ENCODE measurements at places on chromosomes 2 and 18.

DNA sequence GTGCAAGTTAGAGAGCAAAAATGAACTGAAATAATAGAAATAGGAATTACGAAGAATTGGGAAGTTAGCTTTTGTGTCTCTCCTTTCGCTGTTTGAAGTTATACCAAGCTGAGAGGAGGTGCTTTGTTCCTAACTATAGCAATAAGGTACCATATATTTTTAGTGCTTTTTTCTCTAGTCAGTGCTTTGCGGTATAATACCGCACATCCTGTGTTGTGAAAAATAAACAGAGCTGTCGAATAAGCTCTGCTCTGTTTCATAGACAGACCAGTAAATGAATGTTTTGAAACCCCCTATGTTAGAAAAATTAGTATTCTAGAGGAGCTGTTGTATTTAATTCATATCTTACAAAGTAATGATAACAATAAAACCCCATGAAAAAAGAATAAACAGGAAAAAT, 130.8 kb downstream of the MAP4K4 start:
- DNase-seq: no peak

GRCh38 chr2:161241894-161242293, 66.3 kb upstream of the PSMD14 start:
- no peak for DNase-seq

DNA sequence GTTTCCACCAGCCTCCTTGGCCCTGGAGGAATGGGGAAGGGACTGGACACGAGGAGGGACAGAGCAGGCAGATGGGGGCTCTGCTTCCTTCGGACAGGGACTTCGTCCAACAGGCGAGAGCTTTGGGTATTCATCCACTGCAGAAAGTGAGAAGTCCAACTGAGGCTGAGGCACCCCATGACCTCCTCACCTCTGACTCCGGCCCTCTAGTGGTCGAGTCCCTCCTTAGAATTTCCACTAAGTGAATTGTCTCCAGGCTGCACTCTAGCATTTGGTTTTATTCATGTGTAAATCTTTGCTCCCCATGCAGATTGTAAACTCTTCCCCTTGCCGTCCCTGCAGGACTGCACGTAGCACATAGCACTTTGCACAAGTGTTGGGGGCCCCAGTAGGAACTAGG, 75.6 kb downstream of the TMEM247 start:
- no peak for DNase-seq

DNA sequence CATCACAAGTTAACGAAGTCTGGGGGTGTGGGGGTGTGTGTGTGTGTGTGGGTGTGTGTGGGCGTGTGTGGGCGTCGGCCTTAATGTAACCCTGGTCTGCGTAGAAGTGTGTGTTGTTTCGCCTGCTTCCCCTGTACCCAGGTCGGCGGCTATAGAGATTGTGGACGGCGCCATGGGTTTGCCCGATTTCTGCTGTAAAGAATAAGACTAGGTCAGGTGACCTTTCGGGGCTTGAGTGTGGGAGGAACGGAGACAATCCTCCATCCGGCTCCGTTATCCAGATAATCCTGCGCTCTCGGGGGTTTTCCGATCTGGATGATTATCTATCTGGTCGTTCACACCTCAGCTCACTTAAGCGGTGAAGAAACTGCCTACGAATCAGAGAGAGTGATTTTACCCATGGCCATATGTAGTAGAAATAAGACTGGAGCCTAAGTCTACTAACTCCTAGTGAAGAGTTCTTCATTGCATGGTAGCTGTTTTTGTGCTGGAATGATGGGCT, 543 bp downstream of the HADHB start:
- DNase-seq: peak; percentile 45

GRCh38 chr2:240165034-240165433, 24.6 kb upstream of the OTOS start:
- no peak for DNase-seq

DNA sequence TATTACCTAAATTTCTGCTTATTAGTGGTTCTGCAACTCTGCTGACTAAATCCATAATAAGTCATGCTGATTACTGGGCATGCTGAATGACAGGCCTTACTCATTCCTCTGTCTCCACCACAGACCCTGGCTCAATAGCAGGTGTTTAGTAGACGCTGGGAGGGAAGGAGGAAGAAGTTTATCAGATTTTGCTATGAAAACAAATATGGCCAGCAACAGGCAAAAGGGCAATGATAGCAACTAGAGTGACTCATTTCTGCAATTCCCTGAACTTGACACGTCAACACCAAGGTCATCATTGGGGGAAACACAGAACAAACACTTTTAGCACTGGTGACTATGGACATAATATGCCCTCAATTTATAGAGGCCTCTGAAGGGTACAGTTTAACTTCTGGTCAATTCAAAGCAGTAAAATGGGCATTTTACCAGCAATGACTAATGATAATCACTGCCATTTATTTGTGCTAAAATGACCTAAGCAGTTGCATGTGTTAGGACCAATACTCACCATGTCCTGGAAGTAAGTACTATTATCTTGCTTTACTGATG, 35.2 kb downstream of the TMEM163 start:
- peak; percentile 86 for DNase-seq

- DNase-seq: peak; percentile 78
Measured at GRCh38 chr2:213834331-213834730, 550.1 kb downstream of the SPAG16 start.

GRCh38 chr2:8575038-8575833, 106.6 kb upstream of the ID2 start:
- DNase-seq: no peak

GRCh38 chr2:44181648-44182047, 13.0 kb downstream of the PPM1B start:
- DNase-seq: no peak

- DNase-seq: no peak
Measured at GRCh38 chr2:191303140-191304005, 58.2 kb downstream of the MYO1B start.

DNA sequence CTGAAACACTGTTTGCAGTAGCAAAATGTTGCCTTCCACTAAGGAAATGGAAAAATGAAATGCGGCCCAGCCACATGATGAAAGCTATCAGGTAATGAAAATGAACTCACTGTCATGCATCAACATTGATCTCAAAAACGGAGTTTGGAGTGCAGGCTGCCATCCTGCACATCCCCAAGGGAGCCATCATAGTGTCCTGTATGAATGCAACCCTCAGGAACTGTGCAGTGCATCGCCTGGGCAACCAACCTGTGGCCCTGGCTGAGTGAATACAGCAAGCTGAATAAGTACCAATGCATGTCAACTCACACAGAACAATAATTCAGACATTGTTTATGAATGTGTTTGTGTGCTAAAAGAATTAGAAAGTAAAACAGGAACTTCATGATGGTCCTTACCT, 23.1 kb upstream of the TXNDC2 start:
- no peak for DNase-seq

DNA sequence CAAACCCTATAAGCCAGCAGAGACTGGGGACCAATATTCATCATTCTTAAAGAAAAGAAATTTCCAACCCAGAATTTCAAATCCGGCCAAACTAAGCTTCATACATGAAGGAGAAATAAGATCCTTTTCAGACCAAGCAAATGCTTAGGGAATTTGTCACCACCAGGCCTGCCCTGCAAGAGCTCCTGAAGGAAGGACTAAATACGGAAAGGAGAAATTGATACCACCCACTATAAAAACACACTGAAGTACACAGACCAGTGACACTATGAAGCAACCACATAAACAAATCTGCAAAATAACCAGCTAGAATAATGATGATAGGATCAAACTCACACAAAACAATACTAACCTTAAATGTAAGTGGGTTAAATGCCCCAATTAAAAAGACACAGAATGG, 22.4 kb downstream of the NPHP1 start:
- no peak for DNase-seq

GRCh38 chr2:223169830-223170605, 118.0 kb downstream of the KCNE4 start:
- no peak for DNase-seq

DNA sequence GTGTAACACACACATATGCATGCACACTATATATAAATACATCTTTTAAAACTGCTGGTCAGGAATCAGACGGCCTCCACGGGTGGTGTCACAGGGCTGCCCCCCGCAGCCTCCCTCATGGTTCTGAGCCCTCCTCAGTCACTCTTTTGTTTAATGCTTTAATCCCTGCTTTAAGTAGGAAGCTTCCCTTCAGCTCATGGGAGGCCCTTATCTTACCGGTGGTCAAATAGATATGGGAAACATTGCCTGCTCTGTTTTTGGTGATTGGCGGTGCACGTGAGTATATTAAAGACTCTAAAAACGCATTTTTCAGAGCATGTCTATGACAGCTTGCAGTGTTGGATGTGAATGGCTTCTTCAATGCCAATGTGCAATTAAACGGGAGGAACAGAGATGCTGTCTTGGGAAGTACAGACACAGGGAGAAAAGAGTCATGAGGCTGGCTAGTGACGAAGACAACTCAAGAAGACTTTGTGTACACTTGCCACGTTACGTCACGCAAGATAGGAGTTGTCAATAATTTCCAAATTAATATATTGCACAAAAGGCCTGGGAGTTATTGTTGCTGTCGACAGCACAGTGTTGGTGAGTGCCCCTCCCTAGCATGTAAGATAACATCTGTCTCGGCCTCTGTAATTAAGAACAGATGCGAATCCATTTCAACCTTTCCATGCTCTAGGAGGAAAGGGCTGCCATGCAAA, 23.3 kb downstream of the GNLY start:
- DNase-seq: no peak

DNA sequence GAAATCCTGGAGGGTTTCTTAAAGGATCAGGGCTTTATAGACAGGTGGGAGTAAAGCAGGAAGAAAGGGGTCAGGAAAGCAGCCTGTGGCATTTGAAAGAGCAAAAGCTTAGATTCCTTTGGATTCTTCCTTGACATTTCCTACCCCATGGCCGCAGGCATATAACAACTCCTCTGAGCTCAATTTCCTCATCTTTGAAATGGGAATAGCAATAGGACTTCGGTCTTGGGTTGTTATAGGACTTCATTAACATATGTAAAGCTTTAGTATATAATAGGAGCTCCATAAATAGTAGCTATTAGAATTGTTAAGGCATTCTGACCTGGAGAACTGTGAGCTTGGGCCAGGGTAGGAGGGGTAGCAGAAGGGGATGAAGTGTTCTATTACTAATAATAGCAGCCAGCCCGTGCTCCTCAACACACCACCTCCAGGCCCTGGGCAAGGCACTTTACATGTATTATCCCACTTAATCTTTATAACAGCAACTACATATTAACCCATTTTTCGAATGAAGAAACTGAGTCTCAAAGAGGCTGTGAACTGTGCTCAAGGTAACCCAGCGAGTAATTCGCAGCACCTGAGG, 10.6 kb downstream of the ZFP36L2 start:
- DNase-seq: no peak

GRCh38 chr2:108909275-108909823, 79.7 kb downstream of the EDAR start:
- no peak for DNase-seq

DNA sequence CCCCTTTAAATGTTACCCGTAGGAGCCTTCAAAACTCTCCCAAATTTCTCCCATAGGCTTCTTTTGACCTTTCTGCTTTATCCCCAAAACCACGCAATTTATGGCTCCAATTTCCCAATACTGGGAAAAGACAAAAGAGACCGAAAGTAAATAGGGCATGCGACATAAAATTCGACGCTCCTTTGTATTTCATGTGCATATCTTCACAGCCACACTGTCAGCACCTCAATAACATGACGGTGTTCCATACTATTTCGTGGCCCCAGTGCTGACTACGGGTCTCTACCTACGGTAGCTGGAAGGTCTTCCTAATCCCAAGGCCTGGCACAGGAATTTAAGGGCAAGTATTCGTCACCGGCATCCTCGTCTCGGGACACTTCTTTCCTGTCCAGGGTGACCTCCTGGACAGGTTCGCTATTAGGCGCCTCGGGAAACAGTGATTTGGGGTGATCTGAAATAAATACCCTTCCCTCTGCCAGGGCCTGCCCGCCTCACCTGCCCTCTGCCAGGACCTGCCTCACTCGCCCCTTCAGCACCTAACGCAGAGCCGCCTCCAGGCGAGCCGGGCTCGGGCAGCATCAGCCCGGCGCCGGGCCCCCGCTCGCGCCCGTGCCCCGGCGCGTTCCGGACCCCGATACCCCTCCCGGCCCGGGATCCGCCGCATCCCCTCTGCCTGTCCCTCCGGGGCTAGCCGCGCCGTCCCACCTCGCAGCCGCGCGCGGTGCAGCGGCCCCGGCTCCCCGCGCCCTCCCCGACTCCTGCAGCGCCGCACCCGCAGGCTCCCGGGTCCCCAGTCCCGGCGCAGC, 680 bp downstream of the DTNB start:
- DNase-seq: peak; percentile 56

DNA sequence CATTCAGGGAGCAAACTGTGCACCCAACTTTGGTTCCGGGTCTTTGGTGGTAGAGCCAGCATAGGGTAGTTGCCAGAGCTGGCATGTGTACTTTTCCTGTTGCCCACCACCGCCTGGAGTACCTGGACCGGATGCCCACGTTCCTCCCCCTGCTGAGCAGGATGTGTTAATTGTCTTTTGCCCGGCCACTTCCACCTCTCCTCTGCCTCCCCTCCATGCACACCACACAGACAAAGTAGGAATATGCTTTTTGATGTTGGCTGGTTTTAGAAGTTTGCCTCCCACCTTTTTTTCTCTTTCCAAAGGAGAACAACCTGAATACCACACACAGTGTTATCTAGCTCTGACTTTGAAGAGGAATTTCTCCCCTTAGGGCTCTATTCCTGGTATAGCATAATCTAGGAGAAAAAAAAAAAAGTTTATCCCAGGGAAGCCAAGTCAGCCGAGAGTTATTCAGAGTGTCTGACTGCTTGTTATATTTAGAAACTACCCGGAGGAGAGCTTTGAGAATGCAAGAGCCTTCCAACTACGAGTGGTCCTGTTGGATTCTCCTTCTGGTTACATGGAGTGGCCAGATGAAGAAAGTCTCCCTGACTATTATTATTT, 111.9 kb downstream of the SETBP1 start:
- peak; percentile 65 for DNase-seq

DNA sequence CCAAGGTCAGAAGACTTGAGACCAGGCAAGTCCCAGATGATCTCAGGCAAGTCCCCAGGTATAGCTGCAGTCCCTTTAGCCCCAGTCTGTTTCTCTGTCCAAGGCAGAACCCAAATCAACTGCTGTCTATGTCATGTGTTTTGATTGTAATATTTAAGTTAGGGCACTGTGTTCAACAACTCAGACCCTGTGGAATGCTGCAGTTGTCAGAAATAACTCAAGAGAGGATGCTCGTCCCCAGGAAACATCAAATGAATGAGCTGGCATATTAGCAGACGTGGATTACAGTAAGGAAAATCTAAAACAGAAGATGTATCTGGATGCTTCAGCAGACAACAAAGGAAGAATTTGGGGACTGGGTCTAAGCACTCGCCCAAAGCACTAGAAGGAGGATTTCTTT, 70.1 kb downstream of the BCL11A start:
- DNase-seq: no peak

All from M059J (cell line).